Head of caudate nucleus (tissue), 42 donors: ENCODE measurements at places on chromosomes 12 and 14.
A peak's percentile ranks its signal among the peaks of the same experiment; 100 is the strongest.

DNA sequence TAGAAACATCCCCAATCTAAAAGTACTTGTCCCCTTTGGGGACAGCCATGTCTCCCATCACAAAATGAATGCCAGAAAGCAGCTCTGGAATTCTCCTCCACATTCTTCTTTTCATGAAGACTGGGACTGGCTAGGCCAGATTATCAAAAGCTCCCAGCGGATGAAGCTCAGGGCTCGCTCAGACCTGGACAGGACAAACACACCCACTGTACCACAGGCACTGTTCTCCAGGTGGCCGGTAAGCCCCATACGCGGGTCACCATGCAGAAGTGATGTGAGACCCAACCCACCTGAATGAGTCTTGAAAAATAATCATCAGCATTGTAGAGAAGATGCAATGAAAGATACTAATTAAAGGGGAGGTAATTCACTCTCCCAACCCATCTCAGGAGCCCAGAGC lies 85.1 kb downstream of the GCH1 start:
- DNase-seq, result no peak

DNA sequence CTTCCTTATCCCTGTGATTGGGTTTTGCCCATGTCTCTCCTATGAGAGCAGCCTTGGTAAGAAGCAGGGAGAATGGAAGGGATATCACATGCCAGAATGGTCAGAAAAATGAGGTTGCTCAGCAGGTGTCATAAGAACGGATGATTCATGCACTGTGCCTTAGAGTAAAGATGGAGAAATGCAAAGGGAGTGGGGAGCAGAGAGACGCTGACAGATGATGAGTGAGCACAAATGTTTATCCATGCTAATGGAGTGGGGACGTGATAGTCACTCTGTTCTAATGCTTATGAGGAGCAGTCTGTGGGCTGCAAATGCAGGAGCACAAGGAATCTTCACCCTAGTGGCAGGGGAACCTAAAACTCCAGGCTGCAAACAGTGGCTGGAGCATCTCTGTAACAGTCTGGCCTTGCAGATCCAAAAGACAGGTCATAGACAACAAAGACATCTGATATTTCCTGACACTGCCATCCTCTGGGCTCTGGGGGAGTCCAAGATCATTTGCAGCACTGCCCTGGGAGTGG lies 243.2 kb downstream of the CACNA1C start:
- no peak for DNase-seq

- no peak for DNase-seq
Observed at GRCh38 chr12:48969160-48969771, 2.3 kb downstream of the WNT10B start.

DNA sequence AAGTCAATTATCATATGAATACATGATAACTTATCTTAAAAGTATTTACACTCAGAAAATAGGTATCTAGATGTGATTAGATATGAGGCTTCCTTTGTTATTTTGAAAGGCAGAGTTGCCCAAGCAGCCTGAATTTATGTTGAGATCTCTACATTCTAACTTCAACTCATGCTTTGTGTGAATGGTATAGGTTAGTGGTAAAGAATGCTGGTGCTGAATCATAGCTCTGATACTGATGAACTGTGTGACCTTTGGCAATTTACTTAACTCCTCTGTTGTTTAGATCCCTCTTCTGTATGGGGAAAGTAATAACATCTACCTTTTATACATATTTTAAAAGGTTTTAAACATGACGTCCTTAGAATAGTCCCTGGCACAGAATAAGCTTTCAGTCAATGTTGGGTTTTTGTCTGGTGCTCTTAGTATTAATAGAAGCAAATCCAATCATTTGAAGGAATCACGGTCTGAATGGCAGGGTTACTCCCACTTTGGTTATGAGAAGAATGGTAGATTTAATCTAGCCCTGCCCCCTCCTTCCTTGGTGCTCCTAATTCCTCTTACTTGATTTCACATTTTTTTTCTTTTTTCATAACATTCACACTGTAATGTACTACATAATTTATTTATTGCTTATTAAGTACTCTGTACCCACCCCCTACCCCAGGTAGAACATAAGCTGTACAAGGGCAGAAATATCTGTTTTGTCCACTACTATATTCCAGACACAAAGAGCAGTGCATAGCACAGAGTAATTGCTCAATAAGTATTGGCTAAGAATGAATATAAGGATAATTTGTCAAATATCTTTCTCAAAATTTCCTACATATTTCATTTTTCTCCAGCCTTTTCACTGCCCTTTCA lies 203.3 kb upstream of the KRR1 start:
- DNase-seq, result no peak

DNA sequence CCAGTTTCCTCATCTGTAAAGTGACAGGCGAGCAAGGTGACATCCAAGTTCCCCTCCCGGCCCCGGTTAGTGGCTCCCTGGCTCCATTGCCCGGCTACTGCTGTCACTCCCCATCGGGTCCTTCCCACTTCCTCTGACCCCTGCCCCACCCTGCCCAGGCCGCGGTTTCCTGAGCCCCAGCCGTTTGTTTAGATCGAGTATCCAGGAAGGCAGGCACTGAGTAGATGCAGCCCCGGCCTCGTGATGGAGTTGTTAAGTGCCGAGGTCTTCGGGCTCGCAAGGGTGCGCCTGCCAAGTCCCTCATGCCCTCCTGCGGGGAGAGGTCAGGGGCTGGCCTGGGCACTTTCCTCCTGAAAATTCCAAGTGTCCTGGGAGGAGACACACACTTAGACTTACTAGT lies 55.4 kb downstream of the TEAD4 start:
- no peak for DNase-seq

GRCh38 chr14:93706360-93706955 lies 81.8 kb downstream of the PRIMA1 start:
- DNase-seq, result no peak

DNA sequence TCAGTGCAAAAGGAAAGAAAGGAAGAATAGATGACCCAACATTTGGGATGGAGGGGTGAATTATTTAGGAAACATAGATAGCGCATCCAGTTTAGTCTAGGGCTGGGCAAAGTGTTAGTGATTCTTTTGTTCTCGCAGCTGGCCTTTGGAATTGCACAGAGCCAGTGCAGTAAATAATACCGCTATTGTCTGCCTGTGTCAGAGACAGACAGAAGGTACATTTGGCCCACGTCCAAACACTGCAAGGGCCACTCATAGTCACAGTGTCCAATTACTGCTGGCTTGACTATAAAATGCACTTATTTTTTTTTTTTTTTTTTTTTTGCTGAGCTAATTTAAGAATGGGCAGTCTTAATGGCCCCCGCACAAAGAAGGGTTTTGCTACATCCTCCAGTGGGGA lies 638.6 kb downstream of the BCL11B start:
- peak; percentile 91 for DNase-seq

- DNase-seq, result no peak
Observed at GRCh38 chr14:61197416-61197815, 83.7 kb downstream of the TMEM30B start.

DNA sequence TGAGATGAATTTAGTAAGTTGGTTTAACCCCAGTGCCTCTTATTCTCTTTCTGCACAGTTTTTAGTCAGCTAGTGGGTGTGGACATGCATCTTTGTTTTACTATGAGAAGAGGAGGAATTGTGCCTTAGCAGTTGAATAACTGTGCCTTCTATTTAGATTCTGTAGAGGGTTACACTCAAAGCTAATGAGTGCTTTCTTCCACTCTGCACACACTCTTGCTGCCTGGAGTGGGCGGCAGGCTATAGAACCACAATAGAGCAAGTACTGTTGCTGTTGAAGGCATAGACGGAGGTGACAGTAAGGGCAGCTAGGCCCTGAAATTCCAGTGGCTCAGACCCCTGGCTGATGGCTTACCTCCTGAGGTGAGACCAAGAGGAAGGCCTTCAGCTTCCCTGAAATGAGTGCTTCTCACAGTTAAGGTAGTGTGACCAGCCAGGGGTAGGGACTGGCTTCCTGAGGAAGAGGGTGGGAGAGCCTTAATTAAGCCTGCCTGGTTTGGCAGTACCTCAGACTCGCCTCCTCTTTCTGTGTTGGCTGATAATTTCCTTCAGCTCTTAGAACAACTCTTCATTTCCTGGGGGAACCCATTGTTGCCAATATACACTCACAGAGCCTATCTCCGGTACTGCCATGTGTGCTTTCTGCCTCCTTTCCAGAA lies 24.7 kb downstream of the SUSD6 start:
- DNase-seq, result no peak

DNA sequence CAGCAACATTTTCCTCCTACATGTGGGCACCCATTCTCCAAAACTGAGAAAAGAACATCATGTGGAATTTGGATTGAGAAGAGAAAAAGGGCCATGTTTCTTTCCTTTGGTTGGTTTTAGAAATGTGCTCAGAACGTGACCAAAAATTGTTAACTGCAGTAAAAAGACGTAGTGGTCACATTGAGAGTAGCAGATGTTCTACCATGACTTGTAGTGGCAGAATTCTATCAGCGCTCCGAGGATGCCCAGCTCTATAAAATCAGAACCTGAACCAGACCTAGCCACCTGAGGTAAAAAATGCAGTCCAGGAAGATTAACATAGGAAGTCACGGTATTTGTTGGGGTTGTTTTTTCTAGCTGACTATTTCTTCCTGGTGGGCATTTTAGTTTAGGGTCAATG lies 101.8 kb upstream of the TMEM233 start:
- DNase-seq, result no peak

GRCh38 chr14:94217116-94217515 lies 43.0 kb downstream of the PPP4R4 start:
- no peak for DNase-seq

DNA sequence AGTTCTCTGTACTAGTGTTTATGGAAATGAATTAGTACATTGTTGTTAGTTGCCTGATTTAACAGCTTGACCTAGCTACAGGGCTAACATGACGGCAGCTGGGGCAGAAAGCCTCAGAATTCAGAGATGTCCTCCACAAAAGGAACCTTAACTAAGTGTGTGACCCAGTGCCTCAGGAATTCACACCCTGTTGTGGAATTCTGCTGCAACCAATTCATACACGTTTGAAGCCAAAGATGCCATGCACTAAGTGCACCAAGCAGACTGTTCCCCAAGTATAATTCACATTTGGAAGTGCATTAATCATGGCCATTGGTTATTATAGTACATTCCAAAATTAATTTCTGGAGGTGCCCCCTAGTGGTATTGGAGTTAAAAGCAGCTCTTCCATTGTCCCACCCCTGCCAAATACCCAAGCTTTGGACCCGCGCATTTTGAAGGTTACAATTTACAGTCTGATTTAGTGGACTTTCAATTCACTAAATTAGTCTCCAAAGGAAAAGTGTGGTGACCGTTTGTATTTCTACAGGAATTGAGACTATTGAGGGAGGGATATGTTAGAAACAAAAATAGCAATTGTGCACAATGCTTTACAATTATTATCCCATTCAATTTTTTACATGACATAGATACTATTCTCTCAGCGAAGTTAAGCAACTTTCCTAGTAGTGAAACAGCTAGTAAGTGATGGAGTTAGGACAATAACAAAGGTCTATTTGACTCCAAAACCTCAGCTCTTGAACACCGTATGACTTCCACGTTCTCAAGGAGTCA lies 85.9 kb downstream of the PAX9 start:
- no peak for DNase-seq

DNA sequence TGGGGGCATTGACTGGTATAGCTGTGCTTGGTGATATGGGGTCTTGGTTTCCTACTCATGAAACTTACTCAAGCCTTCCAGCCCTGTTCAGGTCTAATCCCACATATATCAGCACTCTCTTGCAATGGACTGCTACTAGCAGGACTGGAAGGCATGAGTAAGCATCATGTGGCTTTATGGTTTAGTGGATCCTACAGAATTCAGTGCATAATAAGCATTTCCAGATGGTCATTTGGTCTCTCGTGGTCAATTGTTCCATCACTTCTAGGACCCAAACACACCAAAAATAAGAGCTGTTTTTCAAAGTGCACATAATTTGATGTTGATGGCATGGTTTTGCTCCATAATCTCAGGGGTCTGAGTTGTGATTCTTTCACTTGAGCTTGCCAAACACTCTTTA lies 114.4 kb downstream of the LMNTD1 start:
- no peak for DNase-seq

DNA sequence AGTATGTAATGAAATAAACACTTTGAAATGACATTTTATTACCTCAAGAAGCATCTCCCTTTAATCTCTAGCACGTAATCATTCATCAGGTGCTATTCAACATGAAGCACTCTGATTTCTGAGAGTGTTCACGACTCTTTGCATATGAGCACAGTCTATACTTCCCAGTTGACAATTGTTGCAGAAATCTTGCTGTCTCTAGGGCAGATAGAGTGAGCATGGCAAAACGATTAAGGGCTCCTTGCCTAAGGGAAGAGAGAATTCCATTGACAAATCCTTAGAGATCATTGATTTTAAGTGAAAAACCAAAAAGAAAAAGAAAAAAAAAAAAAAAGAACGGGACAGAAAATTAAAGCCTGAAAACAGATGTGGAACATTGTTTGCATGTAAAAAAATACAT lies 107.6 kb downstream of the C12orf50 start:
- DNase-seq, result no peak

GRCh38 chr14:69937367-69938081 lies 58.3 kb downstream of the SMOC1 start:
- DNase-seq, result no peak

- DNase-seq, result no peak
Observed at GRCh38 chr14:23444314-23444713, 8.9 kb upstream of the MYH7 start.

DNA sequence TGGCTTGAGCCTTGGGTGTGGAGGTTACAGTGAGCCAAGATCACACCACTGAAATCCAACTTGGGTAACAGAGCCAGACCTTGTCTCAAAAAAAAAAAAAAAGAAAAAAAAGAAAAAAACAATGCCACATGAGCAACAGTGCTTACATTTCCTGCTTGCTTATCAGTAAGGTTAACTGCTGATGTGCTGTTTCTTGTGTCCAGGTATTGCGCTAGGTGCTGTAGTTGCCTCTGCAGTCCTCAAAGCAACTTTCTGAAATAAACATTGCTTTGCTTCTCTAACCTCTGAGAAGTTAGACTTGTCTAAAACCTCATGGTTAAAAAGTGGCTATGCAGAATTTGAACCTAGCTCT lies 24.7 kb downstream of the RNF34 start:
- DNase-seq, result no peak

DNA sequence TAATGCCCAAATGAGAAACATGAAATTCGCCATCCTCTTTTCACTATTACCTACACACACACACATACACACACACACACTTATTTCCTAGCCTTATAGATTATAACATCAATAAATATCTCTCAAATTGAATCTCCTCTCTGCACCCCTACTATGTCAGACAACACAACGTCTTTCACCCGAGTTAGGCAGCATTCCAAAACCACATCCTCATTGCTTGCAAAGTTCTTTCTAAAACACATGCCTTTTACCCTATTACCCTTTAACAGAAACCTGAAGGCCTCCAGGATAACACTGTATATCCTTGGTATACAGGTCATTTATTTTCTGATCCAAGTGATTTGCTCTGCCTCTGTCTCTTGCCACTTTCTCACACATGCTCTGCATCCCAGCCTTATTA lies 56.3 kb downstream of the KCNH5 start:
- DNase-seq, result no peak

GRCh38 chr12:124704619-124705018 lies 137.2 kb upstream of the NCOR2 start:
- DNase-seq, result no peak

GRCh38 chr12:32588604-32589003 lies 90.5 kb upstream of the DNM1L start:
- DNase-seq, result no peak
